NCI-H526 treated with DMSO at 0.1 percent for 48 hours (cell line): ENCODE measurements at places on chromosomes 2 and 18.

DNA sequence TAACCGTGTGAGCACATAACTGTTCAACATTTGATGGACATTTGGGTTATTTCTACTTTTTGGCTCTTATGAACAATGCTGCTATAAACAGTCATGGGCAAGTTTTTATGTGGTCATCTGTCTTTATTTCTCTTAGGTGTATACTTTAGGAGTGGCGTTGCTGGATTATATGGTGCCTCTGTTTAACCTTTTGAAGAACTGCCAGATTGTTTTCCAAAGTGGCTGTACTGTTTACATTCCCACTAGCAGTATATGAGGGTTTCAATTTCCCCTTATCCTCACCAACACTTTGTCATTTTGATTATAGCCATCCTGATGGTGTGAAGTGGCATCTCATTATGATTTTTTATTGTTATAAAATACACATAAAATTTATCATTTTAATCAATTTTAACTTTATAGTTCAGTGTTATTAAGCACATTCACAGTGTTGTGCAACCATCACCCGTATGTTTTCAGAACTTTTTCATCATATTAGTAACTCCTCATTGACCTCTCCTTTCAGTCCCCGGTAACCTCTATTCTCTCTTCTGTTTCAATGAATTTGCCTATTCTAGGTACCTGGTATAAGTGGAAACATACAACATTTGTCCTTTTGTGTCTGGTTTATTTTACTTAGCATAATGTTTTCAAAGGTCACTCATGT lies 55.4 kb downstream of the EML4 start:
- DNase-seq, result no peak

GRCh38 chr2:40271094-40271493 lies 180.8 kb downstream of the SLC8A1 start:
- no peak for DNase-seq

DNA sequence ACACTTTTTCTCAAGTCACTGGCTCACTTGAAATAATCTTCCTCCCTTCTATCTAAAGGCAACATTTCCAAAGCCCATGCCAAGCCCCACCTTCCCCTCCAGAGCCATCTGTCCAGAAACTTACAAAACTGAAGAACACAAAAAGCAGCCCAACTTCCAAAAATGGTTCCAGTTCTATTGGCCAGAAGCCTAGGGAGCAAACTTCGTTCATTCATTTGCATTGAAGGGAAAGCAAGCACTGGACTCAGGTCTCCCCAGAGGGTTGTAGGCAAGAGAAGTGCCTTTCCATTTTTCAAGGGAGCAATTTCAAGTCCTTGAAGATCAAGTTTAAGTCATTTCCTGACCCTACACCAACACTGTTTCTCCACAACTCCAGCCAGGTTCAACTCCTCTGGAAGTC lies 585.0 kb downstream of the BCL11A start:
- no peak for DNase-seq

GRCh38 chr2:172456002-172456401 lies 28.6 kb downstream of the ITGA6 start:
- DNase-seq, result no peak

DNA sequence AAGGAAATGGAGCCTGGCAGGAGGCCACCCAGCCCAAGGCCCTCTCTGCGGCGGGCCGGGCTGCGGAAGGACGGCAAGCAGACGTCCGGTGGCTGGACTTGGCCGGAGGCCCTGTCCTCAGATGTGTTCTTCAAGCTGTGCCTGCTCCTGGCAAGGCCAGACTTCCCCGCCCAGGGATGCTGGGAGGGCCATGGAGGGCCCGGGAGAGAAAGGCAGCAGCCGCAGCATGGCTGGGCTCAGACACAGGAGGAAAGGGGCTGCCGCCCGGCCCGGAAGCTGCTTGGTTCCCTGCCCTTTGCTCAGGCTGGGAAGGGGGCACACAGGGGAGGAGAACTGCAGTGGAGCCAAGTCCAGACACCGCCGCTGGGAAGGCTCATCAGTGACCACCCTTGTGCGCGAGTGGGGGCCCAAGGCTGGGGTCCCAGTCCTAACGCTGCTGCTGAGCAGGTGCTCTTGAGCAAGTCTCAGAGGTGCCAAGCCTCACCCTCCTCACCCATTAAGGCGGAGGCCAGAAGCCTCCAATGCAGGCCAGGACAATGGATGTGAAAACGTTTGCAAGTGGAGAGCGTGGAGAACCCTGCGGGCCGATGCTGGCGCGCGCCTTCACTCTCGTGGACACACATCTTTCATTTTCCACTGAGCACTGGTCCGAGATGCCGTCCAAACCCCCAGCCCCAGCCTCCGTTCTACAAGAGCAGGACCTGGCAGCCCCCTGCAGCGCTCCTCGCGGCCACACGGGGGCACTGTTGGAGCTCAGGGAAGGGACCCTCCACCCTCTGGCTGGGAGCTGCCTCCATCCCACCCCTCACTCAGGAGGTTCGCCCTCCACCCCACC lies 7.9 kb downstream of the CROCC2 start:
- DNase-seq, result no peak

GRCh38 chr2:114373591-114373990 lies 68.8 kb upstream of the DPP10 start:
- DNase-seq, result no peak

GRCh38 chr2:67663776-67664175 lies 266.6 kb downstream of the ETAA1 start:
- no peak for DNase-seq

GRCh38 chr18:69208545-69208944 lies 192.1 kb upstream of the DOK6 start:
- DNase-seq, result no peak

DNA sequence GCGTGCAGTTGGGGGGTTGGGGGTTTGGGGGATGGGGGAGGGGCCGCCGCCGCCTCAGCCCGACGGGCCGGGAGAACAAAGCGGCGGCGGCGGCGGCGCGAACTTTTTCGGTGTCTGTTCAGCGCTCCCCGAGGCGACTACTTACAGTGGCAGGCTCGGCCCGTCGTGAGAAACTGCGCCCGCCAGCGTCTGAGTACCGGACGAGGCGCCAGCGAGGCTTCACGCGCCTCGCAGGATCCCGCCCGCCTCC lies 172 bp downstream of the PRKD3 start:
- DNase-seq, result peak; percentile 53
